ENCODE measurements at places on chromosomes 6 and 20. TPM values are rescaled to one million over a fixed set of nuclear protein-coding genes. Genes with fewer than 3 reads are reported as not detected.

Gene EDN1
- polyA plus RNA-seq, result 4.8 TPM

- no peak for DNase-seq
Observed at GRCh38 chr6:82022614-82023129, 224.9 kb downstream of the IBTK start.

GRCh38 chr20:62501801-62502495, 26.2 kb upstream of the GATA5 start:
- DNase-seq, result no peak

DNA sequence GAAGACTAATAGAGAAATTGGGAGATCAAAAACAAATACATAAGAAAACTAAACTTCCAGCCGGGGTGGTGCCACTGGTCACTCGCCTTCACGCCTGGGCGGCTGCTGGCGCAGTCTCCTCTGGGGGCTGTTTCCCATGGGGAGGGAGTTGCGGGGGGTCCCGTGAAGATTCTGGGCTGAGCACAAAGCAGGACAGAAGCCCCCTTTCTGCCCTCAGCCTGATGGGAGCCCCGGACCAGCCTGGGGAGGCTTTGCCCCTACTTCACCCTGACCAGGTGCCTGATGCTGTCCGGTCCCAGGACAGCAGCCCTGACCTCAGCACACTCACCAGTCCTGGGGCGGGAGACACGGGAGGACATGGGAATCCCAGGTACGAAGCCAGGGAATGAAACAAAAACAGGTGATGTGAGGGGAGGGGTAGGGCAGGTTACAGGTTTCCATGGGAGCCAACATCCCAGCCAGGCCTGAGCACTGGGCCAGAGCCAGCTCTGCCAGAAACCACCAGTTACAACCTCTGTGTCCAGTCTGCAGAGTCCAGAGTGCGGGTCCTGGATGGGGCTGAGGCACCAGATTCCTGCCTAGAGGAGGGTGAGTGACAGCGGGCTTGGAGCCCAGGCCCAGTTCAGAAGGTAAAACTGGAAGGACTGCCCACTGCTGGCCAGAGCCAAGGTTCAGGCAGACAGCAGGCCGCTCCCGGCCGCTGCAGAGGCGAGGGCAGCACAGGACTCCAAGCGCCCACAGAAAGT, 326.4 kb downstream of the TAF4 start:
- DNase-seq, result no peak

Gene RAET1E
- 0.60 TPM for polyA plus RNA-seq

DNA sequence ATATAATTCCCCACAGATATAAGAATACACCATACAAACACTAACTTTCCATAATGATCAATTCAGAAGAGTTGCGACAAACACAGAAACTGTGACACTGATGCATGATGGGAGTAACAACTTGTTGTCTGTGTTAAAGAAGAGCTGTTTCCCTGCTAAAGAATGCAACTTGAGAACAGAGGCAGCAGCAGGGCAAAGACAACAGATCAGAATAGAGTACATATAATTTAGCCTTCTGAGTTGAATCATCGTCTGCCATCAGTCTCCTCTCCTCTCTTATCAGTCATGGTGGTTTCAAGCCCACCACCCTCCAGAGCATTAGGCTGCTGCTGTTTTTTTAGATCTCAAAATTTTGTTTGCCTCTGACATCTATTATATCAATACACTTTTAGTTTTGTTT, 280.4 kb downstream of the UBE3D start:
- DNase-seq, result no peak

- DNase-seq, result no peak
Observed at GRCh38 chr6:107330168-107330567, 129.2 kb downstream of the PDSS2 start.

GRCh38 chr6:44733126-44733525, 345.6 kb downstream of the CDC5L start:
- no peak for DNase-seq

GRCh38 chr20:14522595-14522994, 185.2 kb upstream of the FLRT3 start:
- no peak for DNase-seq

Measured in renal pelvis (tissue), 12 donors.